Activated CD4-positive, alpha-beta T cell treated with anti-CD3 and anti-CD28 coated beads for 48 hours (primary cell): ENCODE measurements at places on chromosomes 2 and 18.

DNA sequence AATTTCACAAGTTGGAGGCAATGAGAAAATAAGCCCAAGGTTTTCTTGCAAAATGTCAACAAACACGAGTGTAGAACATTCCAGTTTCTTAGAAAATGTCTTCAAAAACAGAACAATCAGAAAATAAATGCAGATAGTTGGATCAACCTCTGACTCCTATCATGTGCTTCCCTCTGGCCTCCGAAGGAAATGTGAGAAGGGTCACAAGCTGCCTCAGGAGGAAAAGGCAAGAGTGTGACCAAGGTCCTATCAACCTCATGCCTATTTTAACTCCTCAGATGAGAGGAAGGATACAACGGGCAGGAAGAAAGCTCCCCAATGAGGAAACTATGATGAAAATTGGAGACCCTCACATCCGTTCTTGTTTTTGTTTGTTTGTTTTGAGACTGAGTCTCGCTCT is 7.9 kb downstream of the SCYGR5 start:
- DNase-seq = no peak

DNA sequence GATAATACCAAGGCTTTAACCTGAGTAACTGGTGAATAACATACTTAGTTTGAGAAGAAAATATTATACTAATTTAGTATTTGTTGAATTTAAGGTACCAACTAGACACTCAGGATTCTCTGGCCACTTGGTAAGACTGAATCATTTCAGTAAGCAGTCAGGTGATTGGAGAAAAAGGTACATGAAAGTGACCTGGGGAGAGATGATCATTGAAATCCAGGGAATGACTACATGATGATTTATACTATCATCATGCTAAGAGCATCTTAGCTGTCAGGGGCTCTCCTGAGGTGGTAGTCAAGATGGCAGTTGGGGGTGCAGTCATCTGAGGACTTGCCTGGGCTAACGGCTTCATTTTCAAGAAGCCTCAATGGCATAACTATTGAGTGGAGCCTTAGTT is 571.2 kb upstream of the ACVR2A start:
- no peak for DNase-seq

DNA sequence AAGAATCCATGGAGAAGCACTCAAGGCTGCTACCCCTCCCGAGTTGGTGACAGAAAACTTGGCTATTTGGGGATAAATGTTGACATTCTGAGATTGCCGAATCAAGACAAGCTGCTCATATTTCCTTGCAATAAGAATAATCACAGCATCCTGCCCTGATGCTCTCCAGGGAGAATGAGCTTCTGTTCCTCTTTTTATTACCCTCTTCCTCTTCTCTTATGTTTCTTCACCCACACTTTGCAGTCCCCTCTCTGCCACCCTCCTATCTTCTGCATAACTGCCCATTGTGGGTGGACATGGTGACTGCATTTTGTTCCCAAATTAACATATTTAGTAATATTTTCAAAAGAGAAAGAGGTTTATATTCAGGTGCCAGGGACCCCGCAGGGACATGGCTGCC is 11.9 kb upstream of the MSGN1 start:
- no peak for DNase-seq

DNA sequence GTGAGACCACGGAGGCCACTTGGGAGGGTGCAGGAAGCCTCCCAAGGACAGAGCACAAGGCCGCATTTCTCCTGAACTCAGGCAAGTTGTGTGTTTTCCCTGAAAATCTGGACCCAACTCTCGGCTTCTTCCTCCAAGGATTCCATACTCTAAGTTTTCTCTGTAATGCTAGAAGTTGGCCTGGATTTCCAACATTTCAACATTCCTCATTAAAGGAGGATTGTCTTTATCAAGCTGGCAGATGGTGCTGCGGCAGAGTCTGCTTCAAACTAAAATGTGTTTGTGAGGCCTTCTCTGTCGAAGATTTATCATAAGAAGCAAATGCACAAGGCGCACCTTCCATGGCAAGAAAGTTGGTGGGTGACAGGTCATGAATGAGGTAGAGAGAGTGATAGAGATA is 94.4 kb upstream of the SATB2 start:
- no peak for DNase-seq

DNA sequence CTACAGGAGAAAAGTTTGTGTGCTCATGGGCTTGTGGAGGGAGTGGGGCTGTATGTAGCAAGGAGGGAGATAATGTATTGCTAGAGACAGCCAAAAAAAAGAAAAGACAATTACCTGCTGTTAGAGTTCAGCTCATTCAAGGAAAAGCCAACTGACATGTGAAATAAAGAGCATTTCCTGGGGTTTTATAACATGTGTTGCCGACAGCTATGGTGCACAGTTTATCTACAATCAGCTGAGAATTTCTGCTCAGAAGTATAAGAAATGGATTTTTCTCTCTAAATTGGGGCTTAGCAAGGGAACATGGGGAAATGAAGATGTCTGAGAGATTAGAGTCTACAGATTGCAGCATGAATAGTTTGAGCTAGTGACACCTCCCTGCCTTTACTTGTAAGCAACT is 674.1 kb downstream of the SUCLG1 start:
- no peak for DNase-seq

DNA sequence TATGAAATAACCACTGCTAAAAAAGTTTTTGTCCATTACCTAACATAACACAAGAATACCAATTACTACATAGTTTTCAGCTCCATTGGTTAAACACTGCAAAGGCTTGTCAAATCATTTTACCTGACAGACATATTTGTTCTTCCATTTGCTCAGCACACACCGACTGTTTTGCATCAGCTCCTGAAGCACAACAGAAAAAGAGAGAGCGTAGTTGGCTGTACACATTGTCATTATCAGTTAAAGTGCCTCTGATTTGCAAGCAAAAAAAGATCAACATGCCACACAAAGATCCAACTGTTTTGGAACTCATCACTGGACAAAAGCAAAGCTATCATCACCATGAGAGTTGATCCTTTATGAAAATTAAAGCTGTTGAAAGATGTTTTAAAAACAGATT is 103.8 kb downstream of the WDPCP start:
- no peak for DNase-seq

DNA sequence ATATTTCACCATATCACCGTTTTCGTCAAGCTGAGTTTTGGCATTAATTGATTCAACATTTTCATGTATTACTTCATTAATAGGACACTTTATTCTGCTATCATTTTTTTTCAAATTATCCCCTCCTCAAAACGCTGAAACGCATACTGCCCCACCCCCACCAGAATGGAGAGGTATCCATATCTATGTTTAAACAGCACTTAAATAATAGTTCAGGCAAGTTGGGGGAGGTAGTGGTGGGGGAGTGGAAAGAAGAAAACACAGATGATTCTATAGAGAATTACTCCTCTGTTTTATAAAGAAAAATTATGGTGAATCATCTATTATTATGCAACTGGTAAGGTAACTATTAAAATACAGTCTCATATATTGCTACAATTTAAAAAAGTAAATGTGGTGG is 314.4 kb upstream of the ZEB2 start:
- DNase-seq = no peak

GRCh38 chr18:47260120-47260923 is 8.9 kb upstream of the SKOR2 start:
- DNase-seq = peak; percentile 61

DNA sequence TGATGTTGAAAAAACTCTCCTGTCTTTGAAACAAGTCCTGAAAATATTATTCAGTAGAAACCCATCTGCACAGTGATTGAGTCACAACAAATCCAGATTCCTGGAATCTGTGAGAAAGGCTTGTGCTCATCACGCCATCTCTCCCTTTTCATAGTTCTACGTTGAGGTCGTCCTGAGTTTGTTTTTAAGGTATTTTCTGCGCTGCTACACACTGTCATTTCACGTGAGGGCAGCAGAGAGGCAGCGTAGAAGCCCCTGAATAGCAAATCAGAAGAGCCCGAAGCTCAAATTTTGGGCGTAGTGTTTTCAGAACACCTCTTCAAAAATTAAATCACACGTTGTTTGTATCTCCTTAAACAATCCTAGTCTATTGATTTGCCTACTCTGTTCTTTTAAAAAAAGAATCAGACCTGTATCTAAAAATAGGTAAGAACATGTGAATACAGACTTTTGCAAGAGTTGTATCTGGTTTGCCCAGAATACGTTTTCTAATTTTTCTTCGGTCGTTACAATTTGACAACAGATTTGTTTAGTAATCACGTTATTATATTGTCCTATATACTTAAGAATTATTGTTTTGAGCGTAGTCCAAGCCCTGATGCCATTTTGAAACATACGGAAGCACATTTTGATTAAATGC is 61.6 kb upstream of the SLC38A11 start:
- peak; percentile 21 for DNase-seq

DNA sequence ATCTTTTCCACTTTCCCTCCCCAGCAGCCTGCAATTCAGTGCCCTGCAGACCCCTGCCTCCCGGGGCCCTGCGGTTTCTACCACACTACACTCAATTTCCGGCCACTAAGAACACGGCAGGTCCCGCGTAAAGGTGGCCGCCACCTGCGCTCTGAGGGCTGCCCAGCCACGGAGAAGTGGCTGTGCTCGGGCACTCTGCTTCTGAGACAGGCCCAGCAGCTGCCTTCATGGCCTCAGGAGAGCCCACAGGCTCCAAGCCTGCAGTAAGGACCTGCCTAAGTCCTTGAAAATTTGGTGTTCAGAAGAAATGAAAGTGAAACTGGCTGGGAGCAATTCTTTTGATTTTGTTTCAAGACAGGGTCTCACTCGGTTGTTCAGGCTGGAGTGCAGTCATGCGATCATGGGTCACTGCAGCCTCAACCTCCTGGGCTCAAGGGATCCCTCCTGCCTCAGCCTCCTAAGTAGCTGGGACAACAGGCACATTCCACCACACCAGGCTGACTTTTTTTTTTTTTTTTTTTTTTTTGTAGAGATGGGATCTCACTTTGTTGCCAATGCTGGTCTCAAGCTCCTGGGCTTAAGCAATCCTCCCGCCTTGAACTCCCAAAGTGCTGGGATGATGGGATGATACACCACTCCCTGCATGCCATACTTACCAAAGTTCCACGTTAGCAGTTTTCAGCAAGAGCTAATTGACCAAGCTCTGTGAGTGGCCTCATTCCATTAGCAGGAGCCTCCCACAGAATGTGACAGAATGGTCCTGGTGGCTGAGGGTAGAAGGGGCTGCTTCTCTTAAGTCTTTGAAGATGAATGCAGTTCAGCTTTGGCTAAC is 14.6 kb upstream of the ALPP start:
- peak; percentile 24 for DNase-seq

- no peak for DNase-seq
Observed at GRCh38 chr18:3910512-3910911, 460.5 kb downstream of the TGIF1 start.

DNA sequence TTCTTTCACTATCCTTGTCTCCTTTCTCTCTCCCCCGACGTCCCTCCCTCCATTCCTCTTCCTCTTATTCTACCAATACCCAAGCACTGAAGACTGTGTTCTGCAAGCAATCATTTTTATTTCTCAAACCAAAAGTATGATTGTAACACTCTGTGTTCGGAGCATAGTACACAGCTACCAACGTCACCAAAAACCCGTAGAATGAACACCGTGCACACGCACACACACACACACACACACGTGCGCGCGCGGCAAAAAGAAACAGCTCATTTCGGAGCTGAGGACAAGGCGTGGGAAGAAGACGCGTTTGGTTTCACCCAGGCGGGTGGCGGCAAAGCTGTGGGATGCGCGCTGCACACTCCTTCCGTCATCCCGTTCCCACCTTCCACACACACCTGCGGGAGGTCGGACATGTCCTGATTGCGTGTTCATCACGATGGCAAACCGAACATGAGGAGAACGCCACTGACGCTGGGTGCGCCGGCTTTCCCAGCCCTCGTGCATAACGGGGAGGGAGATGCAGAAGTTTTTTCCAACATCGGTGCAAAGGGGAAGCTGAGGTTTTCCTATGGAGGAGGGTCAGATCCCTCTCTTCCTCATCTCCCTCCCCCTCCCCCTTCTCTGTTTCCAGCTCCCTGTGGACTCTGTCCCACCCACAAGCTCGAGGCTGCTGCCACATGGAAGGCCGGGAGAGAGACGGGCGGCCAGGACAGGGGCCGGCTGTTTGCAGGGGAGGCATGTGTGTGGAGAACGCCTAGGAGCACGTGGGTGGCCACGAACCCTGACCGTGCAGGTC is 20.4 kb downstream of the MBP start:
- no peak for DNase-seq

- DNase-seq = no peak
Observed at GRCh38 chr18:37383846-37384595, 181.6 kb downstream of the CELF4 start.

DNA sequence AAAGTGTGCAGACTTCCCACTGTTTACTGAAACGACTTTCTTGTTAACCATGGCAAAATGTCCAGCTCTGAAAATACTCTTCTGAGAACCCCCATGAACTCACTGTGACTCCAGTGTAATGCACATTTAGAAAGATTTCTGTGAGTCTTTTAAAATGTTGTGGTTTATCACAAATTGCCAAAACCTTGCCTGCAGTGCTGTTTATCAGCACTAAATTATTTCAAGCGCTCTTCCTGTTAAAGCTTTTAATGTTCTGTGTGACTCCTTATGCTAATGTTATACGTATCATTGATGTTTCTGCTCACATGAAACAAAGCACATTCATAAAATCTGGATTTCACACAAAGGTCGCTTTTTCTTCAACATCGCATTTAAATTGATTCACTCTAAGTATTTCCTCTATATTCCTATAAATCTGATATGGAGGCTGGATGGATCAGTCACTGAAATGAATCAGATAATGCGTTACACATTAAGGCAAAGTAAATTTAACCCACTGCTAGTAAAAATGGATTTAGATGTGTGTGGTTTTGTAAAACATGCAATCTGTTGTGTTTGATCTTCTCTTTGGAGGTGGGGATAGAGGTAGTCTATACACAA is 521.2 kb downstream of the NYAP2 start:
- DNase-seq = no peak

GRCh38 chr2:30662268-30663131 is 144.7 kb downstream of the CAPN13 start:
- no peak for DNase-seq

- no peak for DNase-seq
Observed at GRCh38 chr18:72502671-72503431, 41.3 kb downstream of the CBLN2 start.

DNA sequence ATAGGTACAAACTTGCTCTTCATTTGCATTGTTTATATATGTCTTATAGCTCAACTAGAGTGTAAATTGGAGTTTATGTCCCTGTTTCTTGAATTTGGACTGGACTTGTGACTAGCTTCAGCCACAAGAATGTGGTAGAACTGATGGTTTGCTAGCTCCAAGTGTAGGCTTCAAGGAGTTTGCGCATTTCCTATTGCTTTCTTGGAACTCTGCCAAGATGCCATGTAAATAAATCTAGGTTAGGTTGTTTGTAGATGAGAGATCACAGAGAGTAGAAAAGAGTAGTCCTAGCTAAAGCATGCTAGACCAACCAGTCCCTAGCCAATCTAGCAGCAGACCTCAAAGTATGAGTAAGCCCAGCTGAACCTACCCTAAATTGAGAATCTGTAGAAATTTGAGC is 183.0 kb upstream of the CYP26B1 start:
- no peak for DNase-seq
